ENCODE measurements at places on chromosomes 13 and 19.

- DNase-seq = no peak
Measured at GRCh38 chr19:7482584-7483439, 6.0 kb downstream of the PEX11G start.

- peak; percentile 77 for DNase-seq
Measured at GRCh38 chr19:2015608-2015950, at the start of gene BTBD2. TSS of gene BTBD2 (minus strand) at chr19:2015714. CDS start at chr19:2015703, 11 bp downstream.

- DNase-seq = no peak
Measured at GRCh38 chr13:97432232-97432916, 1.6 kb upstream of the RAP2A start.

- peak; percentile 43 for DNase-seq
Measured at GRCh38 chr19:17778251-17778967, 16.5 kb upstream of the B3GNT3 start.

DNA sequence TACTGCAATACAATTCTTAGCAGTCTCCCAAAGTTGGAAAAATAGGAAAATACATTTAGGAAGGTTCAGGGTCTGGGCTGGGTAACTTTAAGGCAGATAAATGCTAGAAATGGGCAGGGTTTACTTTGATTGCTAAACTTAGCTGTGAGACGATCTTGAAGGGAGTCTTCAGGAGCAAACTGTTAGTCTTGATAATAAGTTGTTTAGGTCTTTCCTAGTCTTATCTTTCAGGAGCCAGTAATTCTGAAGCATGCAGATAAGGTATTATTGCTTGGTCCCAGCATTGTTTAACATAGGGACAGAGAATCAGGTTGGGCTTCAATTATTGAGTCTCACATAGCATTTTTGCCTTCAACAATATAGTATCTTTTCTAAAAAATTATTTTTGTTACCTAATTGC is 262.4 kb upstream of the MIR17HG start:
- DNase-seq = no peak

DNA sequence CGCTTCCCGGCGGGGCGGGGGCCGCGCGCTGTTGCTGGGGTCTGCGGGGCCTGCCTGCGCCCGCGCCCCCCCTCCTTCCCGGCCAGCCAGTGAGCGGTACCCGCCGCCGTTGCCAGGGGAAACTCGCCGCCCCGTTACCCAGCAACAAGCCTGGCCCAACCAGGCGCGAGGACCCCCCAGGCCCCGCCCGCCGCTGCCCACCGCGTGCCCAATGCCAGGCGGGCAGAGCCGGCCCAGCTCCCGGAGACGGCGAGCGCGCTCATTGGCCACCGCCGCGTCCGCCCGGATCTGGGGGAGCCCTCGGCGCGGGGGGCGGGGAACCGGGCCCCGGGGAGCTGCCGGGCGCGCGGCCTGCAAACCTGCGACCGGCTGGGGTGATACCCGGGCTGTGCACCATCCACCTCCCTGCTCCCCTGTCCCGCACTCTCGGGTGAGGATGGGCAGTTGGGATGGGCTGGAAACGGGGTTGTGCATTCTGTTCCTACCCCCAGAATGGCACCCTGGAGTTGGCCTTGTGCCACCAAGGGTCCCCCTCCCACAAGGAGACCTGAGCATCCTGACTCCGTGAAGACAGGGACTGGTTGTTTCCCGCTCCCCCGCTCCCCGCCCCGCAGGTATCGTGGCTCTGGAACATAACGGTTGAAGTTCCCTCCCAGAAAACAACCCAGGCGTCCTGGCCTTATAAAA is 8.8 kb upstream of the BBC3 start:
- DNase-seq = peak; percentile 19

- DNase-seq = no peak
Measured at GRCh38 chr13:28251466-28251865, 113.1 kb downstream of the PAN3 start.

- no peak for DNase-seq
Measured at GRCh38 chr19:52275988-52276387, 6.6 kb downstream of the ZNF766 start.

GRCh38 chr13:52736891-52737290 is 2.7 kb downstream of the CNMD start:
- no peak for DNase-seq

DNA sequence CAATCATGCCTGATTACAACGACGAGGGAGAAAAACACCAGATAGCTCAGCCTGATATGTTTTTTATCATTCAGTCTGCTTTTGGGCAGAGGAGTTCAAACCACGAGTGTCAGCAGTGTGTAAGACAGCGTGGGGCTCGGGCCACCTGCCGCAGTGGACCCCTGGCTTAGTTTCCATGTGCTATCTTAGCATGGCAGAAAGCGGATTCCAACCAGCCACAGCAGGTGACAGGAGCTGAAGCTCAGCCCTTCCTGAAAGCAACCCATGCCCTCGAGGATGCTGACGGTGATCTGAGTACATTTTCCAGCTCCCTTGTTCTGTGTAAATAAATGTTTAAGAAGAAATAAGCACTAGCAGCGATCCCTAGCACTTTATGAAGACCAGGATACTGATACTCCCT is 32.2 kb upstream of the MBNL2 start:
- DNase-seq = no peak

- DNase-seq = no peak
Measured at GRCh38 chr13:101007245-101007644, 332.6 kb upstream of the TMTC4 start.

- DNase-seq = no peak
Measured at GRCh38 chr13:22061806-22062391, 391.0 kb downstream of the FGF9 start.

DNA sequence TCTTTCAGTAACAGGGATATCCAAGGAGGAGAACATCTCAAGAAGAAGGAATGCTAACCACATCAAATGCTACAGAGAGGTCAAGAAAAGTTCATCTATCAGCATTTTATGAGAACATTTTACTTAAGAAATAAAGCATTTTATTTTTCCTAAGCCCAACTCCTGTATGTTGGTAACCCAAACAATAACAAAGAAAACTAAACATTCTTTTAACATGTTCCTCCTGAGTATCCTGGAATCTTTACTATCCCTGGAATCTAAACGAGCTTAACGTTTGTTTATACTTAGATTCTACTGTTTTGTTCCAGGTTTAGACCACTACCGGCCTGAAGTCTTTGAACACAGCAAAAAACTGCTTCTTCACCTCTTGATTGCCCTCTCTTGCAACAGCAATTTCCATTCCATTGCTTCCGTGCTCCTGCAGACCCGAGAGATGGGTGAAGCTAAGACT is 89.7 kb downstream of the ZAR1L start:
- peak; percentile 28 for DNase-seq

DNA sequence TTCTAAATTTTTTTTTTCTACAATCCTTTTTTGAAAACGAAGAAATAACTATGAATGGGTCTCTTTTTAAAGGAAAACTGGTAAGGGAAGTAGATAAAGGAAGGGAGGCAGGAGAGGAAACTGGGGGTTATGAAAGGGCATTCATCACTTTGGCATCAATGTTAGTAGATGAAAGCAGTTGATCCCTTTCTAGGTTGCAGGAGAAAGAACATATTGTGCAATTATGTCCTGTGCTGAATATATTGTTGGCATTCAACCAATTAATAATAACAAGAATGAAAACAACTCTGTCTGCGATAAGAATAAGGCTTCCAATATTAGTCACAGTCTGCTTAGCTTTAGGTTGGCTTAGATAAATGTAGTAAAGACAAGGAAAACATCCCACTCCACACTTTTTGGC is 796.8 kb upstream of the KLHL1 start:
- DNase-seq = peak; percentile 7

GRCh38 chr19:40608240-40608621 is 7.1 kb downstream of the LTBP4 start:
- DNase-seq = no peak
